ENCODE measurements at places on chromosomes 11 and 22.

DNA sequence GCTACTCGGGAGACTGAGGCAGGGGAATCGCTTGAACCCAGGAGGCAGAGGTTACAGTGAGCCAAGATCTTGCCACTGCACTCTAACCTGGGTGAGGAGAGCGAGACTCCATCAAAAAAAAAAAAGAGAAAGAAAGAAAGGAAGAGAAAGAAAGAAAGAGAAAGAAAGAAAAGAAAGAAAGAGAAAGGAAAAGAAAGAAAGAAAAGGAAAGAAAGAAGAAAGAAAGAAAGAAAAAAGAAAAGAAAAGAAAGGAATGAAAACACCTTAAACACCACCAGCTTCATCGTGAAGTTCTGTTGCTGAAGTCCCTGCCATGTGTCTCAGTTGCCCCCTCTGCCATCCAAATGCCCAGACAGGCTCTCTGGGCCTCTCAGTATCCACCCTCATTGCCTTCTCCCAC is 9.9 kb upstream of the CXCR5 start:
- no peak for DNase-seq

DNA sequence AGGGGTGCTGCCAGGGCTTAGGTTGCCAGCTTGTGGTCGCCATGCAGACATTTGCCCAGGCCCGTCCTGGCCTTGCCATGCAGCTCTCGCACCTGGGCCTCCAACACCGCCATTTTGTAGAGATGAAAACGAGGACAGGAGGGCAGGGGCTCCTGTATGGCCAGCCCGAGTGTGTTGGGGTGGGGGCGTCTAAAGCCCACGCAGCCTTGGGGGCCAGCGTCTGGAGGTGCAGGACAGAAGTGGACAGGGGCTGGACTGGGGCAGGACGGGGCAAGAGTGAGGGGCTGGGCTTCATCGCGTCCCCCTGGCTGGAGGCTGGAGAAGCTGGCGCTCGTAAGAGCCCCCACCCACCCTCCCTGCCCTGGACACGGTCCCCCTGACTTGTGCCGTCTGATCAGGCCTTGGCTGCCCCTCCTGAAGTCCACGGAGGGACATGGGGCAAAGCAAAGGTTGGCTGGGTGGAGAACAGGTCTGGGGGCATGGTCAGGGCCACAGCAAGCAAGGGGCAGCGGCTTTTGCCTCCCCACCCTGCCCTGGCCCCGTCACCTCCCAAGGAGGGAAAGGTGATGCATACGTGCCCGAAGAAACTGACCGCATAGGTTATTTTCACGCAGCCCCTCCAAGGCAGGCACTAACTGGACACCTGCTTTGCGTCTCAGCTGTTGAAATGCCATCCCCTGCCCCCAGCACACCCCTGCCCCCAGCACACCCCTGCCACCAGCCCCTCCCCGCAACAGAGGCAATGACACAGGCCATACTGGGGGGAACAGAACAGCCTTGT is 815 bp downstream of the TNNT3 start:
- DNase-seq: no peak

GRCh38 chr11:12787847-12788246 is 113.6 kb downstream of the TEAD1 start:
- DNase-seq: no peak

DNA sequence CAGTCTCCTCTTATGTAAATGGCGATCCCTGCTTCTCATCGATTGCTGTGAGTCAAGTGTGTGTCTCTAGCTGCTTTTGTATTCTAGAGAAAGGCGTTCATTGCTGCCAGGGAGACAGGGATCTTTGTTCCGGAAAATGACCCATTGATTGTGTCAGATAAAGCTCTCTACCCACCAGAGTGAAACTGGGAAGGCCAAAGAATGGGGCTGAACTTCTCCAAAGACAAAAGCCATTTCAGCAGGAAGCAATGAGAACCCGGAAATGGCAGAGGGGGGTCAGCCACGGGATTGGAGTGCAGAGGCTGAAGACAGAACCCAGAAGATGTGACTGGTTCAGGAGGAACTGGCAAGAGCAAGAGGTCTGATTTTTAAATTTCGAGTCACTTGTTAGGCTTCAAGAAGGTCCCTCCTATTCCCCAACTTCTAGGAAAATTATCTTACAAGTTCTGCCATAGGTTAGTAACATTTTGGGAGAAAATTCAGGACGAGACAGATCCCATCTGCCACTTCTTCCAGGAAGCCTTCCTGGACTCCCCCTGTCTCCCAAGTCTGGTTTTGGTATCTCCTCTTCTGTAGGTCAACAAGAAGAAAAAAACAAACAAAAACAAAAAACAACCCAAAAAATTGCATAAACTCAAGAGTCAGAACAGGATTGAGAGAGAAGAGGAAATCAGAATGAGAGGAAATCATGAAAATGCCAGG is 110.6 kb downstream of the NECTIN1 start:
- no peak for DNase-seq

- DNase-seq: no peak
These were observed at the start of gene SHISAL1 for GRCh38 chr22:44312766-44313165. Gene SHISAL1, minus strand, starts transcription at chr22:44312951. Its CDS starts 12,006 bp downstream, at chr22:44300945.

DNA sequence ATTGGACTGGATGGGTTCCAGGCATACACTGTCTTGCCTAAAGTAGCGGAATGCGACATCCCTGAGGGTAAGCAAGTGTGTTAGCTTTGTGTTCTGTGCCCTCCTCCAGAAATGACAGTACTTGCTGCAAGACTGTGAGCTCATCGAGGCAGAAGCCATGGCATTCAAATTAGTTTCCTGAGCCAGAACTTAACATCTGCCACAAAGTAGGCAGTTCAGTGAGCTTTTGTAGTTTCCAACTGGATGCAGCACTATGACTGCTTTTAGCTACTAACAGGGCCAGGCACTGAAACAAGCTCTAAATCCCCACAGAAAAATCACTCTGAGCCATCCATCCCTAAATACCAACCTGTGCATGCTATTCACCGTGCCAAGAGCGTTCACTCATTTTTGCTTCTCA is 1.2 kb upstream of the FAR1 start:
- peak; percentile 11 for DNase-seq

GRCh38 chr22:25206998-25207397 is 7.3 kb downstream of the CRYBB3 start:
- no peak for DNase-seq

GRCh38 chr22:47275605-47276449 is 513.4 kb downstream of the TBC1D22A start:
- no peak for DNase-seq

- DNase-seq: no peak
These were observed 16.9 kb downstream of the SCUBE2 start for GRCh38 chr11:9074338-9075029.

DNA sequence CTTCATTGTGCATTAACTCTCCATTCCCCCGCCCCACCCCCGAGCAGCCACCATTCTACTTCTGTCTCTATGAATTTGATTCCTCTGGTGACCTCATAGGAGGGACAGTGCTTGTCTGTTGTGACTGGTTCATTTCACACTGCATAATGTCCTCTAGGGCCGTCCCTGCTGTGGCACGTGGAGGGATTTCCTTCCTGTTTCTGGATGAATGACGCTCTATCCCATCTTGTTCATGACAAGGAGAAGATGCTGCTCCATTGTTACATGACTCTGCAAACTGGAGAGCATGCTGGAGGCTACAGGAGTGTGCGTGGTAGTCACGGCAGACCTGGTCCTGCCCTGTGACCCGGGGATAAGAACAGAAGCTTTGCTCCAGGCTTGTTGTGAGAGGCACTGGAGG is 61.3 kb downstream of the RTL6 start:
- DNase-seq: no peak

DNA sequence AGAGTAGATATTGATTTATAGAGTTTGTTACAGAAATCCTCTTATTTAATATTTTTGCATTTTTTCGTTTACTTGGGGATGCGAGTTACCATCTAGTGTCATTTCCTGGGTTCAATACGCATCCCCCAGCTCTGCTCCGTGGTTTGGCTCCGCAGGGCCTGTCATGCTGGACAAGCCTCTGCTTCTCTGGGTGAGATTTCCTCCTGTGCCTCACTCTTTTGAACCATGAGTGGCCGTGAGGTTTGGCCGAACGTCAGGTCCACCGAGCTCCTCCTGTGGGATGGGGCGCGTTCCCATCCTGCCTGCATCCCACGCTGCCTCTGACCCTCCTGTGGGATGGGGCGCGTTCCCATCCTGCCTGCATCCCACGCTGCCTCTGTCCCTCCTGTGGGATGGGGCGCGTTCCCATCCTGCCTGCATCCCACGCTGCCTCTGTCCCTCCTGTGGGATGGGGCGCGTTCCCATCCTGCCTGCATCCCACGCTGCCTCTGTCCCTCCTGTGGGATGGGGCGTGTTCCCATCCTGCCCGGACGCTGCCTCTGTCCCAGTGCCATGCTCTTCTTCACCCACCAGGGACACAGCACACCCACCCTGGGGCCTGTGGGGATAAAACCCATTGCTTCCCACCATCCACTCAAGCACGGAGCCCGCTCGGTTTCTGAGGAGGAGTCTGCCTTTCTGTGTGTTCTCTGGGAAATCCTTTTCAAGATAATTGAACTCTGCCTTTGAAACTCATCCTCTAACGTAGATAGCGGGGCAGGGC is 506.8 kb downstream of the BRD1 start:
- DNase-seq: no peak

- no peak for DNase-seq
These were observed 11.6 kb downstream of the SMIM38 start for GRCh38 chr11:69167130-69167915.

- no peak for DNase-seq
These were observed 1041.3 kb downstream of the OPCML start for GRCh38 chr11:132490978-132491377.
